ENCODE measurements at places on chromosomes 5 and 9. TPM values are rescaled to one million over a fixed set of nuclear protein-coding genes. Genes with fewer than 3 reads are reported as not detected.
A peak's percentile ranks its signal among the peaks of the same experiment; 100 is the strongest.

DNA sequence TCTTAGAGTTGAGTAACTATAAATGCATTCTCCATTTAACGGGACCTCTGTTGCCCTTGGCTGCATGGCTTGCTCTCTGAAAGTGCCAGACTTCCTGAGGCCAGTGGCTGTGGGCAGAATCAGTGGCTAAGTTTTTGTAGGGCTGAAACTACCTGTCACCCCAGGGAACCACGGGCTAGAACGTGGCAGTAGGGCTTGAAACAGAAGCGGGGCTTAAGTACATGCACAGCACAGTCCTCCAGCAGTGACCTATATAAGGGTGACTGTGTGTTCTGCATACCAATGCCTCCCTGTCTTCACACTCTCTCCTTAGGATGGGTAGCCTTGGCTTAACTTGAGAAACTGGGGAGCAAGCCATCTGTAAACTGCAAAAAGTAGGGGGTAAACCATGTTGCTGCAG is 43.6 kb upstream of the LRRTM2 start:
- DNase-seq = no peak

GRCh38 chr5:107502676-107503060 is 168.1 kb downstream of the EFNA5 start:
- no peak for DNase-seq

DNA sequence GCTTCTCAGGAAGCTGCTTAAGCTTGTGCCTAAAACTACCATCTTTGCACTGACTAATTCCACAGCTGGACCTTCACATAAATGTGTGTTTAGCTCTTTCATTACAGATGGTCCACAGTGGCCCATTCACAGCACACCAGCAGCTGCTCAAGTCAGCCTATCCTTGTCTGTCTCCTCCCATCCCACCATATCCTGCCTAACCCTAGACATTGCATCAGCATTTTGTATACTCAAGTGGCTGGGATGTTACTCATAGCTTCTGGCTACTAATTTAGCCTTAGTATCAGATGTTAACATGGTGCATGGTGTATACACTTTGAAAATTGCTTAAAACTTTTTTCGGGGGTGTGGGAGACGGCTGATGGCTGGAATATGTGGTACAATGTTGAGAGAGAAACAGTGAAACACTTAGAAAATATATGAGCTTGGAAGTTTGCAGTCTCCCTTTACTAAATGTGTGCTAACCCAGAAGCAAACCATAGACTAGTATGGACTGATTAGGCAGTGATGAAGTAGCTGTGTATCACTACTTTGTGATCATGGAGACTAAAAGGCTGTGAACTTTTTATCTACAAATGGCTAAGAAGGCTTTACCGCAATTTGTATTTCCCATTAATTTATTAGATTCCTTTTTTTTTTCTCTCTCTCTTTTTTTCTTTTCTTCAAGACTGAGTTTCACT is 83.1 kb downstream of the JMY start:
- peak; percentile 99 for DNase-seq

DNA sequence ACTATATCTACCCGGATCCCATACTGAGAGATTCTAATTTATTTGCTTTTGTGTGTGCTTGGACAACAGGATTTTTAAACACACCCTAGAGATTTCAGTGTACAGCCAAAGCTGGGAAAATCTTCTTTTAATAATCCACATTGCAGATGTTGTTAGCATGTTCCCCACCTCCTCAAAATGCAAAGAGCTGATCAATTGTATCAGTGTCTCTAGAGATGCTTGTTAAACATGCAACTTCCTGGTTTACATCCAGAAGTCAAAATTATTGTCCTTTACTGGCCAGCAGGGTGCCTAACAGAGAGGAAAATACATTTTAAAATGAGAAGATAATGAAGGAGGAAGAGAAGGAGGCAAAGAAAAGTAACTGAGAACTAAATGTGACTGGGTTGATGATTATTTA is 793.3 kb downstream of the SEMA5A start:
- no peak for DNase-seq

LRRC19 gene
- not detected for total RNA-seq

EQTN gene
- not detected for total RNA-seq

PCDHA1 gene
- not detected for total RNA-seq

DNA sequence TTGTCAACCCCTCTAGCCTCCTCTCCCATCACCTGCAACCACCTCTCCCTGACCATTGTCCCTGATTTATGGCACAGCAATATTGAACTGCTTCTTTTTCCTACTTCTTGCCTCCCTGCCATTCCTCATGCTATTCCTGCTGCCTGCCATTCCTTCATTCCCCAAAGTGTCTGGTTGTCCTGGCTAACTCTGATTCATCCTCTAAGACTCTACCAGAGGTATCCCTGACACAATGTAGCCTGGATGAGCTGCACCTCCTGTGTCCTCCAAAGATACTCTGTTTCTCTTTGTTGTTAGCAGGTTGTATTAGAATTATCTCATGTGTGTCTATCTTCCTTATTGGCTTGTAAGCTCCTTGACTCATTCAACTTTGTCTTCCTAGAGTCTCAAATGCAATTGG is 53.5 kb upstream of the PTPN3 start:
- DNase-seq = no peak

GRCh38 chr5:109905906-109906305 is 216.2 kb downstream of the MAN2A1 start:
- DNase-seq = no peak

Data from IMR-90 (cell line).